ENCODE measurements at places on chromosomes 3 and 15.

DNA sequence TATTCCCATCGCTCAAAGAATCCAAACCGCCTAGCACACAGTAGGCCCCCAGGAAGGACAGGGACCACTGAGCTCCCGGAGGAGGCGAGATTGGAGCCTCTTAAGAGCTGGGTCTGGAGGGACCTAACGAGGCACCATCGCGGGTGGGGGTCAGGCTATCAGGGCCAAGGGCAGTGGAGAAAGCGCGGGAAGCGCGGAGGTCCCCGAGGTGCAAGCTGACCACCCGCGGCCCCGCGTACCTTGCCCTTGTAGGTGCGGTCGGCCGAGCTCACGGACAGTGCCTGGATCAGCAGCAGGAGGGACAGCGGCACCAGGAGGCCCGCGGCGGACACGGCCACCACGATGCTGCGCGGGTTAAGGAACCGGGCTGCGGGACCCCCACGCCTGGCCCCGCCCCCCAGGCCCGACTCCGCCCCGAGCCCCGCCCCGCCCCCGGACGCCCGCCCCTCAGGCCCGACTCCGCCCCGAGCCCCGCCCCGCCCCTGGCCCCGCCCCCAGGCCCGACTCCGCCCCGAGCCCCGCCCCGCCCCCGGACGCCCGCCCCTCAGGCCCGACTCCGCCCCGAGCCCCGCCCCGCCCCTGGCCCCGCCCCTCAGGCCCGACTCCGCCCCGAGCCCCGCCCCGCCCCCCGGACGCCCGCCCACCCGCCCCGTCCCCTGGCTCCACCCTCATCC, 3.9 kb downstream of the ZDHHC19 start:
- peak; percentile 27 for DNase-seq

- DNase-seq: peak; percentile 53
These were observed 316.9 kb upstream of the ICE2 start for GRCh38 chr15:60795889-60796288.

DNA sequence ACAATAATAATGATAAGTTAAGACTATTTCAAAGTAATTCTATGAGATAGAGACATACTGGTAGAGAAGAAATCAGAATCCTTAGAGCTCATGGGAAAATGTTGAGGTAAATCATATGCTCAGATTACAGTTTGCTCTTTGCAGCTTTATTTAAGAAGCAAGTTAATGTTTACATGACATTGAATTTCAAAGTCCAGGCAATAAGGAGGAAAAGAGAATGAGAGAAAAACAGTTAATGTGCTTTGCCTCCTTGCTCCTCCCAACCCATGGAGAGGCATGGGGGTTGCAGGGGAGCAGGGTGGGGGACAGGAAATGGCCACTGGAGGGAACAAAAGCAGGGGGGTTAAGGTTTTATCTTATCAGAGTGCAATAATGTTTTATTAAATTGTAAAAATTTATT, 42.2 kb upstream of the ZBTB38 start:
- no peak for DNase-seq

DNA sequence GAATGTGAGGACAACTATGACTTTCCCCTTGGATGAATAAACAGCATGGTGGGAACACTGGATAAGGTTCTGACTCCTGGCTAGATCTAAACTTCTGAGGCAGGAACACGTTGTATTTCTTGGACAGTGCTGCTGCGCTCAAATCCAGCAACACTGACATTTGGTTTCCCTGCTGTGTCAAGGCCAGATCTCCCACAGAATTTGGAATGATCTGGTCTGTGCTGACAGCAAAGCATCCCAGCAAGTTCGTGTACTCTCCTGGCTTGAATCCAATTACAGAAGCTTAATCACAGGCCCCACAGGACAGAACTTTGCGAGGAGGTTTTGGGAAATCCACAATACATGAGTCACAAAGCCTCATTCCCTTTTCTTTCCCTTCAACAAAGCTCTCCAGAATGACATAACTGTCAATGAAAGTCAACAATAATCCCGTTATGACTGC, 92.5 kb downstream of the ADAMTS9 start:
- DNase-seq: no peak

DNA sequence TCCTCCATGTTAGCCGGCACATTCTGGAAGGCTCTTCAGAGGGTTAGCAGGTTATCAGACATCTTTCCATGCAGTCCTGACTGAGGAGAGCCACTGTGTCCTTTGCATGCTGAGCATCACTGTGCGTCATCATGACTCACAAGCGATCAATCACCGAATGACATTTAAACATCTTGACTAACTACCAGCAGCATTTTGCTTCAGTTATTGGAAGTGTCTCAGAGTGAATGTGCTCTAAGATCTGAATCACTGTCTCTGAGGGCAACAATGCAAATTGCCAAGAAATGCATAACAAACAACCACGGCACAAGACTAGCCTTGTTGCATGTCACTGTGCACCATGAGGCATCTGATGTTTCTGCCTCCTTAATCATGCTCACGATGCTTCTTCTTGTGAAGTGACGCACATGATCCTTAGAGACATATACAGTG, 18.3 kb upstream of the ATP8B4 start:
- peak; percentile 71 for DNase-seq

- DNase-seq: no peak
These were observed 318.9 kb upstream of the COL8A1 start for GRCh38 chr3:99319450-99319849.

DNA sequence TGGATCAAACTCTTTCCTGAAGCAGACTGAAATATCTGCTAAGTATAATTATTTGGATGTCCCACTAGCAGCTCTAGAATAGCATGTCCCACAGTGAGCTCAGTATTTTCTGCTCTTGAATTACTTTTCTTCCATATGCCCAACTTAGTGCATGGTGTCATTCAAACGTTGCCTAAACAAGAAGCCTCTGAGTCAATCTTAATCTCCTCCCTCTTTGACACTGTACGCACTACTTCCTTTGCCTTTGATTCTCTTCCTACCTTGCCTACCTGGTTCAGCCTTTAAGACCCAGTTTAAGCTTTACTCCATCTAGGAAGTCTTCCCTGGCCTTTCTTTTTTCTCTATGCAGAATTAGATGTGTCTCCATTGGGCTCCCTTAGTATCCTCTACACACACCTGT, 54.5 kb downstream of the SEC22A start:
- no peak for DNase-seq

GRCh38 chr15:76147906-76148570, 88.3 kb downstream of the TMEM266 start:
- peak; percentile 82 for DNase-seq

DNA sequence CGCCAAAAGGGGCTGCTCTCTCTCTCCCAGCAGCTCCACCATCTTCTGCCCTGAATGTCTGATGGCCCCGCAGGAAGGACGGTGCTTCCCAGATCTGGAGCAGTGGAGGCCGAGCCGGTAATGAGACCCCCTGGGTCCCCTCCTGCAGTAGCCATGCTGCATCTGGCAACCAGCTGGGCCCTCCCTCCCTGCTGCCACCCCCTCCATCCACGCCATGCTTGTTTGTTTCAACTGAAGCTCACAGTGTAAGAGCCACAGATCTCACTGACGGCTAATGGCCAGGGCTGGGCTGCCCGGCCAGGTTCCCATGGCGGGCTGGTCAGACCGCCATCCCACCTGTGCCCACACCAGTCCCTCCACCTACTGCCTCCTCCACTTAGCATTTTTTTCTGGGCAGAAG, 260.8 kb downstream of the UACA start:
- DNase-seq: no peak

DNA sequence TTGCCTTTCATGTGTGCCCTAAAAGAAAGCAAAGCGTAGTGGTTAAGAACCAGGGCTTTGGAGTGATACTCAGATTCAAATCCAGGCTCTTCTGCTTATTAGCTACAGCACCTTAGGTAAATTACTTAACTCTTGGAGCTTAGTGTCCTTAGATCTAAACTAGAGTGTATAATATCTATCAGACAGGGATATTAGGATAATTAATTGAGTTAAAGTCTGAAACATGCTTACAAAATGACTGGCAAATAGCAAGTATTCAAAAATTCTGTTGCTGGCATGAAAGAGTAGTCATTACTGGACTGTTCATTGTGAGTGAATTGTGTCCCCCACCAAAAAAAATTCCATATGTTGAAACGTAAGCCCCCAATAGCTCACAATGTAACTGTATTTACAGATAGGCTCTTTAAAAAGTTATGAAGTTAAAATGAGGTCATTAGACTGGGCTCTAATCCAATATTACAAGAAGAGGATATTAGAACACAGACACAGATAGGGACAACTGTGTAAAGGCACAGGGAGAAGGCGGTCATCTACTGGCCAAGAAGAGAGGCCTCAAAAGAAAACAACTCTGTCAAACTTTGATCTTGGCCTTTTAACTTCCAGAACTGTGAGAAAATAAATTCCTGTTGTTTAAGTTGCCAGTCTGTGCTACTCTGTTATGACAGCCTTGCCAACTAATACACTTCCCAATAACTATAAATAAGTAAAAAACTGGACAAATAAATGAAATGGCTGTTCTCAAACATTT, 60.4 kb upstream of the LRRC3B start:
- no peak for DNase-seq

- no peak for DNase-seq
These were observed 44.4 kb downstream of the GAP43 start for GRCh38 chr3:115667738-115668065.

GRCh38 chr15:59334076-59334415, 38.6 kb downstream of the MYO1E start:
- DNase-seq: no peak

DNA sequence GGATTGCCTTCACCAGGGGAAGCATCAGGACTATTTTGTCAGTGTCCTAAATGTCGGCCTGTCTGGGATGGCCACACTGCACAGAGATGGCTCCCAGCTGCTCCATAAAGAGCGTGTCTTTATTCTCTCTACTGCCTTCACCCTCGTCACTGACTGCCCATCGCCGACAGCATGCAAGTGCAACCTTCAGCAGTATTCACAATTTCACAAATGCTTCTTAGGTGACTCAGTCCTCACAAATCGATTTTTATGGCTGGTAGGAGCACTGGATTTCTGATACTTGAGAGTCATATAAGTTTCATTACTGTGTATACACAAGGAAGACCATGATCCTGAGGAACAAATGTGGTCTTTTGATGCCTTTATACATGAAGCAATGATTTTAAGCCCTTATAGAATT, 1.1 kb upstream of the SSUH2 start:
- DNase-seq: no peak

DNA sequence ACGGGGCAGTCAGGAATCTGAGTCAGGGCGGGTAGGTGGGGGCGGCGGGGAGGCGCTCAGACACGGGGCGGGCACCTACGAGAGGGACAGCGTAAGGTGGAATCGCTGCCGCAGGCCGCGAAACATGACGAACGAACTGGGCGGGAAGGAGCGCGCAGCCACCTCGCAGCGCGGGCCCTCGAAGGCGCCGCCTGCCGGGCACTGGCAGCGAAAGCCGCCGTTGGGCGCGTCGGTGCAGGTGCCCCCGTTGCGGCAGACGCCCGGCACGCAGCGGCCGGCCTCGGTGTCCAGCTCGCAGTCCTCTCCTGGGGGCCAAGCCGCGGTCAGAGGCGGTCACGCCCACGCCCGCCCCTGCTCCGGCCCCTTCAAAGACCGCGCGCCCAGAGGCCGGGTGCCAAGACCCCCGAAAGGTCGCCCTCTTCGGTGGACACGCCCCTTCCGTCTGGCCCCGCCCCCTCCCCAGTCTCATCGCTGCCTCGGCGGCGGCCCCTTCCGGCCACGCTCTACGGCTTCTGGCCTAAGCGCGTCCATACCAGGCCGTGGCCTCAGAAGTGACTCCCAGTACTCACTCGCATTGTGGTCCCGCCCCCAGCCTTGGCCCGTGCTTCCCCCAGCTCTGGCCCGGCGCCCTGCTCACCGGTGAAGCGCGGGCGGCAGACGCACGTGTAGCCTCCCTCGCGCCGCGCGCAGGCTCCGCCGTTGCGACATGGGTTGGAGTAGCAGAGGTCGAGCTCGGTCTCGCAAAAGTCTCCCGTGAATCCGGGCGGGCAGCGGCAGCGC, 6.4 kb downstream of the CELSR3 start:
- DNase-seq: peak; percentile 91

DNA sequence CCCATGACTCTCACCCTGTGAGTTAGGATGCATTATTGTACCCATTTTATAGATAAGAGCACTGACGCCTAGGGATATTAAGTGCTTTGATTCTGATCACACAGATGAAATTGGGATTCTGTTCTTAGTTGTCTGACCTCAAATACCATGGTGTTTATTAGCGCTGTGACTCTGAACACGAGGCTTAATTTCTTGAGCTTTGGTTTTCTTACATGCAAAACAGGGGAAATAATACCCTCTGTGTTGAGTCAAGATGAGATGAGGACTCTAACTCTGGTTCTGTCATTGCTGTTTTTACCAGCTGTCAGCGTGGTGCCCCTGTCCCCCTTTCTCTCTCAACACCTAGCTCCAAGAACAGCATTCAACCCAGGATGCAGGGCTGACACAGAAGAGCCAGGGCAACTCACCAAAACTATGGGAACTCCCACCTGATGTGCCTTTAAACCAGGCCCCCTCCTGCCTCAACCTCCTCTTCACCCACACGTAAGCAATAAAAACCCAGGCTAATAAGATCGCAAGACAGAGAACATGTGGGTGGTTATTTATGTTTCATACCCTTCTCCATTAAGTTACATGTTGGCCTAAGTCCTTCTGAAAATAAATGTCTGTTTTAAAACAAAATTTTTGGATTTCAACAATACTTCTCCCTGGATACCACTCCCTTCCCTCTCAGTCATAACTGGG, 100.1 kb upstream of the SPATA12 start:
- DNase-seq: no peak

- no peak for DNase-seq
These were observed 70.2 kb upstream of the MYZAP start for GRCh38 chr15:57521503-57521902.

- no peak for DNase-seq
These were observed 335.3 kb upstream of the NECTIN3 start for GRCh38 chr3:110736332-110736731.

GRCh38 chr15:32993285-32993684, 201.2 kb downstream of the FMN1 start:
- no peak for DNase-seq
